GDM1 (cell line): ENCODE measurements at places on chromosomes 13 and 19.

GRCh38 chr19:39566064-39566463, 26.1 kb upstream of the EID2 start:
- no peak for DNase-seq

- DNase-seq = no peak
These were observed 527.9 kb downstream of the FGF9 start for GRCh38 chr13:22198641-22199217.

GRCh38 chr19:13968999-13969398, 16.7 kb downstream of the DCAF15 start:
- no peak for DNase-seq

DNA sequence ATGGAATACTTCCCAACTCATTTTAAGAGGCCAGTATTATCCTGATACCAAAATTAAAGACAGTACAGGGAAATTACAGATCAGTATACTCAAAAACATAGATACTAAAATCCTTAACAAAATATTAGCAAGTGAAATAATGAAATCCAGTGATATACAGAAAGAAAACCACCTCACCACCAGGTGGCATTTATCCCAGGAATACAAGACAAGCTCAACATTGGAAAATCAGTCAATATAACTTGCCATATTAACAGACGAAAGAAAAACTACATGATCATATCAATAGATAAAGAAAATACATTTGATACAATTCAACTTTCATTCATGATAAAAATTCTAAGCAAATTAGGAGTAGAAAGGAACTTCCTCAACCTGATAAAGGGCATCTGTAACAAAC, 6.7 kb upstream of the GNA15 start:
- peak; percentile 24 for DNase-seq

DNA sequence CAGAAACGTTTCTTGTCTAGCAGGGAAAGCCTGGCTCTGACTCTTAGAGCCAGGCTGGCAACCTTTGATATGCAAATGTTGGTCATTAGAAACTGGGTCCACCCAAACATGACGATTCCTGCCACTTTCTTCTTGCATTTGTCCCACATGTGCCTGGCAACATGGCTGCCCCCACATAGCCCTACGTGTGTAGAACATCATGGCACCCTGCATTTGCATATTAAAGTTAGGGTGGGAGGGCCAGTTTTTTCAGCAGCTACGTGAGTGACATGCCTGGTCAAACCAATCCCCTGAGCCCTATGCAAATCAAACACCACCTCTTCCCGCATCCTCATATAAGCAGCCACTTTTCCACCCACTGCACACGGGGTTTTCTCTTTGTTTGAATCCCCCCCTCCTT, 95.0 kb downstream of the LIG4 start:
- no peak for DNase-seq

DNA sequence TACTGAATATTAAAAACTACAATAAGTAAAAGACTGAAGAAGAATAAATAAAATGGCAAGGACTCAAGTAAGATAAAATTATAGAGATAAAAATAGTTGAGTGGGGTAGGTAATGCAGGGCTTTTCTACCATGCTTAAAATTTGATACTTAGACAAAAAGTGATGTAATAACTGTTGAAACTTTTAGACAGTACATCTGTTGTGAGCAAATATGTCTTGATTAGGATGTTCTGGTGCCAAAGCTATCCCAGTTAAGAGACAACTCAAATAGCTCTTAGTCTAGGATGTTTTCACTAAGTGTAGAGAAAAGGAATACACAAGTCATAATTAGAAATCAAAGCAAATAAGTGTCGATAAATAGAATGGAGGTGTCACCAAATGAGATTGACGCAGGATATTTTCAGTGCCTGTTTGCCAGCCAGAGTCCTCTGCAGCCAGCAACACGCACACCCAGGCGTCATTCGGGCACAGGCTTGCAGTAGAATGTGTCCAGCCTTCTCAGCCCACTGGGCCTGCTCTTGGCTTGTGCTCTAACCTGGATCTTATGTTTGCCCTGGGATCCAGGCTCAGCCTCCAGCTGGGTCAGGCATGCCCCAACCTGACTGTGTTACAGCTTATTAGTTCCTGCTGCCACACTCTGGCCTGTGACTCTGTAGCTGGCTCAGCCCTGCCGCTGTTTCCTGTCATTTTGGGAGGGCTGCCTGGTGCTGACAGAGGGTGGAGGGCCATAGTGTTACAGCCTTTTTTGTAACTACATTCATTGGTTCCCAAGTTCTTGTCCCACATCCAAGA, 766.2 kb downstream of the PCDH17 start:
- DNase-seq = no peak

- no peak for DNase-seq
These were observed 87.6 kb downstream of the RNF17 start for GRCh38 chr13:24851546-24851945.

GRCh38 chr19:2507109-2507508, 31.2 kb downstream of the GADD45B start:
- DNase-seq = no peak

GRCh38 chr19:38194061-38194701, 29.8 kb downstream of the DPF1 start:
- no peak for DNase-seq

- DNase-seq = no peak
These were observed 44.0 kb downstream of the COG3 start for GRCh38 chr13:45508776-45509175.

DNA sequence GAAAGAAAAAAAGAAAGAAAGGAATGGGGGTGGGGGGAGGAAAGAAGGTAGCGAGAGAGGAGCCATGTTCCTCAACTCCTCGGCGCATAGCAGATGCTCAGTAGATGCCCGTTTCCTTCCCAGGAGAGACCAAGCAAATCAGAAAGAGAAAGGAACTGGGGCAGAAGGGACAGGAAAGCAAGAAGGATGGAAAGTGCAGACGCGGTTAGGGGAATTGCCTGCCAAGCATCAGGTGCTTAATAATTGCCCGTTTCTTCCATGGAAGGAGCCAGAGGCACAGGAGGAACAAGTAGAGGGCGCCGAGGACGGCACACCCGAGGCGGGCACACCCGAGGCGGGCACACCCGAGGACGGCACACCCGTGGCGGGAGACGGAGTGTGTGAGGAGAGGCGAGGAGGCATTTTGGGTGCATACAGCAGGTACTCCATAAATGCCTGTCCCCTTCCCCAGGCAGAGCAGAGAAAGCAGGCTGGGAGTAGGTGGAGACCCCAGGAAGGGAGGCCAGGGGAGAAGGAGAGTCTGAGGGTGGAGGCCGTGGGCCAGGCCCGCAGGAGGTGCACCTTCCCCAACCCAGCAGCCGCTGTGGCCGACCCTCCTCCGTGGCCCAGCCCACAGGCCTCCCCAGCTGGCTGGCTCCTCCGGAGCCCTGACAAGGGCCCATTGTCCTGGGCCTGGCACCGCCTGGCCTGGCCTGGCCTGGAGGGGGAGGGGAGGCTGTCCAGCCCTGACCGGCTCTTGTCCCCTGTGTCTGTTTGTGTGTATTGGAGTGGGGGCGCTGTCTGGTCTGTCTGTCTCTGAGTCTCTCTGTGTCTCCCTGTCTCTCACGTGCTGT, 14.6 kb downstream of the JOSD2 start:
- DNase-seq = no peak

- DNase-seq = no peak
These were observed 570.9 kb downstream of the PCDH9 start for GRCh38 chr13:66659286-66659685.

DNA sequence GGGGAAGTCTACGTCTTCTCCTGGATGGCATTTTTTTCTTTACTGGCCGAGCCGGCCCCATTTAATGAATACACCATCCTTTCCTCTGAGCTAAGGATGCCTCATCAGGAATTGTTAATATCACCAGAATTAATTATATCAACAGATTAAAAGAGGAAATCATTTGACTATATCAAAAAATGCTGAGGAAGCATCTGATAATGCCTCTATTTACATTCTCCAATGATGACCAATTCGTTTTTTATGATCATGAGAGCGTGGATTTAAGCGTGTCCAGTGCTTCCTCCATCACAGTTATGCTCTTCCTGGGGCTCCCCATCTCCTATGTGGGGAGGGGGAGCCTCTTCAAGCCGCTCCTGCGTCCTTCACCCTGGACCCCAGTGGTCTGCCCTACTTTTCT, 58.7 kb downstream of the TUBGCP3 start:
- no peak for DNase-seq

DNA sequence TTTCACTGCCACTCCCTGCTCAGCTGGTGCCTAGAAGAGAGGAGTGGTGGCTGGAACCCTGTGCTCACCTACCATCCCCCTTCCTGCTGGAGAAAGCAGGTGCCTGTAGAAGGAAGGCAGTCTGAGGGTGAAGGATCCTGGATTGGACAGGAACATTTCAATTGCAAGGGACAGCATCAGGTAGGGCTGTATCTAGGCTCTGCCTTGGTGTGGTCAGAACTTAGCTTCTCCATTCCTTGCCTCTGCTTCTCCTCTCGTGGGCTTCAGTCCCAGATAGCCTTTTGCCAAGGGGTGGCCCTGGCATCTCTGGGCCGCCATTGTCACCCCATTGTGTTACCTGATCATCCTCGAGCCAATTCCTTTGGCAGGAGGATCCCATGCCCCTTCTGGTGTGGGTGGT, 73.2 kb upstream of the KCTD15 start:
- no peak for DNase-seq

GRCh38 chr19:54345938-54346386, 7.0 kb upstream of the LILRA4 start:
- no peak for DNase-seq
